Activated gamma-delta T cell treated with Interleukin-2 at 50 U/mL for 16 hours (primary cell): ENCODE measurements at places on chromosomes 7 and 10.

- DNase-seq = no peak
Measured at GRCh38 chr7:131610007-131610406, 53.6 kb upstream of the PODXL start.

DNA sequence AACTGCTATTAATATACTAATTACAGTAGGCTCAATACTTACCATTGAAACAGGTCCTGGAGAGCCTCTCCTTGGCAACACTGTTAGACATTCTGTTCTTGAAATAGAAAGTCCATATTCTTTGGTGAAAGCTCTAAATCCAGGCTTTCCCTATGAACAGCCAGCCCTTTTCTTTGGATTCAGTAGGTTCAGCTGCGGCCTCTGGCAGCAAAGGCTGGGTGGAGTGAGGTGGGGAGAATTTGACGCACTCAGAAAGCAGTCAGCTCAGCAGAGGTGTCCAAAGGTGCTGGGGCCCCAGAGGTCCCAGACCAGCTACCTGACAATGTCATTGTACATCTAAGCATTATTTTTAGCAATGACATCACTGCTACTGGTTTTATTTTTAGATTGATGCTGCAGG is 146.1 kb downstream of the GRK5 start:
- DNase-seq = no peak

- DNase-seq = no peak
Measured at GRCh38 chr7:1741751-1742554, 71.9 kb downstream of the ELFN1 start.

GRCh38 chr7:150727381-150727780 is 9.8 kb upstream of the GIMAP5 start:
- no peak for DNase-seq

- no peak for DNase-seq
Measured at GRCh38 chr10:63716016-63716580, 194.9 kb downstream of the REEP3 start.

- DNase-seq = no peak
Measured at GRCh38 chr7:23306936-23307521, 7.9 kb downstream of the MALSU1 start.

DNA sequence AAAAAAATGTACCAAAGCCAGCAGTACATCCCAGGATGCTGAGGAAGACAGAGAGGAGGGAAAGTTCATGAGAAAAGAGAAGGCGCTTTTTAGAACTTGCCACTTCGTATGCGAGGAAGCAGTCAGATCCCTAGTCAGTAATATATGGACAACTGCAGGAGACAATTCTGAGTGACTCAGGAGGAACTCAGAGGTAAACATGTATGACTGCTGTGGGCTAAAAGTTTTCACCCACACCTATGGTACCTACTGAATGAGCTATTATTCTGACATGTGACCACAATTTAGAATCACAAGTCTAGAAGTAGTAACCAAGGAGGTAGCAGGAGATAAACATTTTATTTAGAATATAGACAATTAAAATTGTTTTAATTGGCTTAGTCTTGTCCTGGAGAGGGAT is 126.5 kb downstream of the ICA1 start:
- DNase-seq = no peak

DNA sequence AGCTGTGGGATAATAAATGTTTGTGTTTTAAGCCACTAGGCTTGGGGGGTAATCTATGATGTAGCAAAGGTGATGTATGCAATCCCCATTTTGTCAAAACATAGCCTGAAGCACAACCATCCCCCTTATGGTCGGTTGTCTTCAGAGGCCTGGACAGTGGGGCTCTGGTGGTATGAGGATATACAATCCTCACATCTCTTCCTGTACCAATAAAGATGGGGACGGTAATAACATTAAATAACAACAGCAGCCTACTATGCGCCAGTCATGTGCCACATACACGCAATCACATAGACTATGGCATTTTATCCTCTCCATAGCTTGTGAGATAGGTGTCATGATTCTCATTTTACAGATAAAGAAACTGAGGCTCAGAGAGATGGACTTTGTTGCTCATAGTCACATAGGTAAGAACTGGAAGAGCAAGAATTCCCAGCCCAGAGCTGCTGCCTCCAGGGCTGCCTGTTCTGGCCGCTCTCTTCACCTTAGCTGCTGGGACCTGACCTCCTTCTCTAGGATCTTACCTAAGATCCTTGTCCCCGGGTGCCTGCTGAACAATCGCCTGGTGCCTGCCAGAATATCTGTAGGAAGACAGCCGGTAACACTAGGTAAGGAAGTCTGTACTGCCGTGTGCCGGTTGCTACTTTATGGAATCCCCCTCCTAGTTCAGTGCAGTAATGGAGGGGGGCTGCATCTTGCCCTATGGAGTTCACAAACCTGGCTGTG is 108.6 kb downstream of the ARHGAP22 start:
- DNase-seq = no peak

GRCh38 chr7:133109816-133110215 is 27.9 kb upstream of the CHCHD3 start:
- DNase-seq = no peak

- no peak for DNase-seq
Measured at GRCh38 chr7:7443806-7444350, 91.8 kb downstream of the COL28A1 start.

GRCh38 chr7:13988065-13988464 is 1.4 kb downstream of the ETV1 start:
- DNase-seq = no peak

GRCh38 chr7:55072251-55072650 is 53.4 kb downstream of the EGFR start:
- DNase-seq = no peak

DNA sequence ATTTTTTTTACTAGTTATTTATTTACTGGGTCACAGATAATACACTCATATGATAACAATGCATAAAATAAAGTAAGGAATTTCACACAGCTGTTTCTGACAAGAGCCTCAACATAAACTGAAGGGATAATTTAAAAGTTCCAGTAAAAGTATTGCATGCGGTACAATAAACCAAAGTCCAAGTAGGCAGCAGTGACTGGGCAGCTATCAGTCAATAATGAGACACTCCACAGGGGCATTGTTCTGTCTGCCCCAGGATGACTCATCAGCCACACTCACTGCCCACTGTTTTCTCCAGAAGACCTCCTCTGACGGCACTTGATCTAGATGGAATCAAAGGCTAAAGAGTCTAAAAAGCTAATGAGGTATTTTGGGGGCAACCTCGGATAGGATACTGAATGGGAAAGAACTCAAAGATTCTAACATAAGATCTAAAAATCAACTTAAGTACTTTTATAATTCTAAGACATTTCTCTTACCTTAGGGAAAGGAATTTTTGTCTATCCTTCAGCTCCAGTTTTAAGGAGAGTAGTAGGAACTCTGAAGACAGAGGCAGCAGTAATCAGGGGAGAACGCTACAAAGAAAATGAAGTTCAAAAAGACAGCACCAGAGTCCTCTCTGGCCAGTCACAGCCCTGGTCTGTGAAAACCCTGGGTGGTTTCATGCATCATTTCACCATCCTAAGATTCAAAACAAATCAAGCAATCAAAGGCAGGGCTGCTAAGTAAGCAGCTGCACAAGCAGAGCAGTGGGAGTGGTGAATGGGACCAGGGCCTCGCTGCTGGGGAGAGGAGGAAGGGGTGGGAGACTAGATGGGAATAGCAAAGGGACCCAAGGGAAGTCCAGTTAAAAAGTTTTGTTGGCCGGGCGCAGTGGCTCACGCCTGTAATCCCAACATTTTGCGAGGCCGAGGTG is 175.1 kb downstream of the AVL9 start:
- DNase-seq = no peak

DNA sequence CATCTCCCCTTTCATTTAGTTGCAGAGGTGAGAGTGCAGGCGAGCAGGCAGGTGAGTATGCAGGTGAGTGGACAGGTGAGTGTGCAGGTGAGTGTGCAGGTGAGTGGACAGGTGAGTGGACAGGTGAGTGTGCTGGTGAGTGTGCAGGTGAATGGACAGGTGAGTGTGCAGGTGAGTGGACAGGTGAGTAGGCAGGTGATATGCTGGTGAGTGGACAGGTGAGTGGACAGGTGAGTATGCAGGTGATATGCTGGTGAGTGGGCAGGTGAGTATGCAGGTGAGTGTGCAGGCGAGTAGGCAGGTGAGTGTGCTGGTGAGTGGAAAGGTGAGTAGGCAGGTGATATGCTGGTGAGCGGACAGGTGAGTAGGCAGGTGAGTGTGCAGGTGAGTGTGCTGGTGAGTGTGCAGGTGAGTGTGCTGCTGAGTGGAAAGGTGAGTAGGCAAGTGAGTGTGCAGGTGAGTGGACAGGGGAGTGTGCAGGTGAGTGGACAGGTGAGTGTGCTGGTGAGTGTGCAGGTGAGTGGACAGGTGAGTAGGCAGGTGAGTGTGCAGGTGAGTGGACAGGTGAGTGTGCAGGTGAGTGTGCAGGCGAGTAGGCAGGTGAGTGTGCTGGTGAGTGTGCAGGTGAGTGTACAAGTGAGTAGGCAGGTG is 165.6 kb downstream of the ADARB2 start:
- DNase-seq = no peak
